ENCODE measurements at places on chromosomes 12 and 14. TPM values are rescaled to one million over a fixed set of nuclear protein-coding genes. Genes with fewer than 3 reads are reported as not detected.

DNA sequence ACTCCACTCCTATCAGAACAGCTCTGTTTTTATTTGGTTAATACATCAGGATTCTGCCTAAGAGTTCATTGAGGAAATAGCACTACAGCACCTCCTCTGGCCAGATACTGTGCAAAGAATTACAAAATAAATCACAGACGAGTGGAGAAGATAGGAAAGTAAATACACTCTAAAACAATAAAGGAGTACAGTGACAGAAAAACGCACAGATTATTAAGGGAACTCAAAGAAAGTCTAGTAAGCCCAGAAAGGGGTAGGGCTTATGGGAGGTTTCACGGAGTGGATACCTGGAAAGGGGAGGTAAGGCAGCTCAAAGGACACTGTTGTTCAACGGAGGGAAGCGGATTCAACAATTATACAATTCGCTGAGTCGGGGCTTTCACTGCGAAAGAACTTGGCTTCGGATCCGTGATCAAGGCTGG, 5.5 kb downstream of the OR10AD1 start:
- H3K36me3 ChIP-seq = no peaks in the 10 kb centered on the region
- H3K27me3 ChIP-seq = peaks cover 2% of the 10 kb centered on the region
- DNase-seq = no peak
- peak overlapping the region; percentile 94 for H3K27ac ChIP-seq
- peak overlapping the region; percentile 74 for H3K4me3 ChIP-seq

DNA sequence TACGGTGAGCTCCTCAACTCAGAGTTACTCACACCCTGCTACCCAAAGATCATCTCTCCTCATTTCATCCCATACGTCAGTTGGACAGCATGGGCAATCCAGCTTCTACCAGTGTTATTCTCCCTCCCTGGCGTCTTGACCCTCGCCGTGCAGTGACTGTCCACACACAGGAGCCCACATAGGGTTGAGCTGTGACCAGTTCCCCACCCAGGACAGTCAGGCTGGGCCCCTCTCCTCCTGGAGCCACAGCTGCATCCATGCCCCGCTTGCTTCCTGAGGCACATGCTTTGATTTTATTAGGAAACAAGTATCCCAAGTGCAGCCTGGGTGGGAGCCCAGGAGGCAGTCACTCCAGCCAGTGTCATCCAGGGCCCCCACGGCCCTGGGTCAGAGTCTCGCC, 140.3 kb upstream of the SFSWAP start:
- DNase-seq = no peak
- peaks cover 25% of the 10 kb centered on the region for H3K27me3 ChIP-seq
- H3K4me3 ChIP-seq = no peak overlapping the region
- H3K36me3 ChIP-seq = no peaks in the 10 kb centered on the region

- peaks cover 18% of the 10 kb centered on the region for H3K4me1 ChIP-seq
- H3K27me3 ChIP-seq = no peaks in the 10 kb centered on the region
- no peak overlapping the region for H3K4me3 ChIP-seq
- no peaks in the 10 kb centered on the region for H3K36me3 ChIP-seq
Measured at GRCh38 chr14:72779679-72780078, 114.2 kb downstream of the DPF3 start.

DNA sequence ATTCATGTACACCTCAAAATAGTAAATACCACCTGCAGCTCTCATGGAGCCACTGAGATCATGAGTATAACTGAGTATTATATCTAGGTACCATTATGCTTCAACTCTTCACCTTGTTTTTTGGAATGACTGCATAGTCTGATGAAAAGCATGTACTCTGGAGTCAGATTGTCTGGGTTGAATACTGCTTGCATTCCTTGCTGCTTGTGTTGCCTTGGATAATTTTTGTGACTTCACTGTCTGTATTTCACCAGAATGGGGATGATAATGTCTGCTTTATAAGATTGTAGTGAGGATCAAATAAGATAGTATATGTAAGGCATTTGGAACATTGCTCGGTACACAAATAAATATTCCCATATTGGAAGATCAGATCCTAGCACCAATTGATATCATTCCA, 54.2 kb downstream of the SUSD6 start:
- peak; percentile 13 for DNase-seq
- no peaks in the 10 kb centered on the region for H3K27me3 ChIP-seq
- H3K4me1 ChIP-seq = peaks cover 51% of the 10 kb centered on the region
- H3K4me3 ChIP-seq = no peak overlapping the region
- no peak overlapping the region for H3K27ac ChIP-seq

DNA sequence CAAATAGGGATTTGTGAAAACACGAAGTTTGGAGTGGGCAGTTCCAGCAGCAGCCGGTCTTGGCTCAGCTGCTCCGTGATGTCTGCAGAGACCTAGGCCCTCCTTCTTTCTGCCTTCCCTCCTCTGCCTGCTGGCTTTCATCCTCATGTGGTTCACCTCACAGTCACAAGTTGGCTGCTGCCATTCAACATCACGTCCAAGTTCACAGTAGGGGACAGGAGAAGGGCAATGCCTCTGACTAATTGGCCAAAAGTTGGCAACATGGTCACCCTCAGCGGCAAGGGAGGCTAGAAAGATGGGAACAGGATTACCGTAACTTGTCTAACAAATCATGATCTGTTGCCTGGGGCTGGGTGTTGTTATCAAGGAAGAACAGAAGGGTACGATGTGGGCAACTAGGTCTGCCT, 7.8 kb upstream of the CACNA2D4 start:
- DNase-seq = no peak
- no peaks in the 10 kb centered on the region for H3K4me1 ChIP-seq
- H3K4me3 ChIP-seq = no peak overlapping the region

DNA sequence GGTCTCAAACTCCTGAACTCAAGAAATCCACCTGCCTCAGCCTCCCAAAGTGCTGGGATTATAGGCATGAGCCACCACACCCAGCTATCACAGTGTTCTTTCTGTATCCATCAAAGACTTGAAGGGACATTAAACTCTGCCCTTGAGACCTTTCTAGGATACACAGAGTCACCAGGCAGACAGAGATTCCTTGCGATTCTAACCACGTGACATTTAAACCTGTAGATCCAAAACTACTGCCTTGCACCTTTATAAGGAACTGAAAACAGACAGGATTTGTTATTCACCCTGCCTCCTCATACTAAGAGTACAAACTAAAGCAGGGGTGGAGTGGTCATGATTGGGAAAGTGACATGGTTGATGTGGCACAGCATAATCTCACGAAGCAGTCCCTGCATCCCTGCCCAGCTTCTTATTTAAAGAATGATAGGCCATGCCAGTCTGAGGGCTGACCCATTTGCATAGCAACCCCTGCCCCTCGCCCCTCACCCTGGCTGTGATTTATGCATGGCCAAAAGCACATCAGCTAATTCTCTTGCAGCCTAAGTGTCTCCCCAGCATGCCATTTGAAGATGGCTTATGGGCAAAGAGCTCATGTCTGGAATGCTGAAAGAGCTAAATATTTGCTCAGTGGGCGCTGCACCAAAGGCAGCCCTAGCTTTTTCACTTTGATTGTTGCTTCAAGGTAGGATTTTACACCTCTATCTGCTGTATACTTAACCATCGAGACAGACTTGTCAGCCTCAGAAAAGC, 43.2 kb upstream of the MYBPC1 start:
- no peaks in the 10 kb centered on the region for H3K36me3 ChIP-seq
- H3K27ac ChIP-seq = no peak overlapping the region
- H3K4me3 ChIP-seq = no peak overlapping the region
- DNase-seq = no peak
- no peaks in the 10 kb centered on the region for H3K4me1 ChIP-seq

GRCh38 chr12:4068981-4069669, 195.9 kb upstream of the PARP11 start:
- H3K4me3 ChIP-seq = no peak overlapping the region
- no peaks in the 10 kb centered on the region for H3K27me3 ChIP-seq
- no peaks in the 10 kb centered on the region for H3K36me3 ChIP-seq
- H3K4me1 ChIP-seq = no peaks in the 10 kb centered on the region
- DNase-seq = no peak

- no peaks in the 10 kb centered on the region for H3K36me3 ChIP-seq
- H3K27me3 ChIP-seq = no peaks in the 10 kb centered on the region
- no peak overlapping the region for H3K4me3 ChIP-seq
- DNase-seq = no peak
- no peaks in the 10 kb centered on the region for H3K4me1 ChIP-seq
Measured at GRCh38 chr12:66596199-66596598, 82.7 kb downstream of the GRIP1 start.

- H3K36me3 ChIP-seq = no peaks in the 10 kb centered on the region
- no peak for DNase-seq
- no peak overlapping the region for H3K27ac ChIP-seq
- H3K27me3 ChIP-seq = peaks cover 55% of the 10 kb centered on the region
- H3K4me1 ChIP-seq = peaks cover 3% of the 10 kb centered on the region
- no peak overlapping the region for H3K4me3 ChIP-seq
Measured at GRCh38 chr12:1527789-1528188, 66.6 kb downstream of the FBXL14 start.

The AQP5 gene
- polyA plus RNA-seq = 0.64 TPM
